Suprapubic skin (tissue), 4 donors: ENCODE measurements at places on chromosomes 1 and 21.

DNA sequence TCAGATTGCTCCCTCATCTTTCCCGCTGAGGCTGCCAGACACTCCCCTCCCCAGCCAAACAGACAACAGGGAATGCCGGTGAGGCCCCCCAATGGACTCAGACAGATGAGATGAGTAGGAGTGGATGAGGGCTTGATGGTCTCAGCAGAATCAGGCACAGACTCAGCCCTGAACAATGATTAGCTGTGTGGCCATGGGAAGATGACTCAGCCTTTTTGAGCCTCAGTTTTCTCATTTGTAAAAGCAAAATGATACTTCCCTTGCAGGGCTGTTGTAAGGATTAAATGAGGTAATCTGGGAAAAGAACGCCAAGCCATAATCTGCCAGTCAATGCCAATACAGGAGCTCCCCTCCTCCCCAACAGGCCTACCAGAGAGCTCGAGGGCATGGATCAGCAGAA is 12.4 kb downstream of the C1orf198 start:
- DNase-seq = no peak

DNA sequence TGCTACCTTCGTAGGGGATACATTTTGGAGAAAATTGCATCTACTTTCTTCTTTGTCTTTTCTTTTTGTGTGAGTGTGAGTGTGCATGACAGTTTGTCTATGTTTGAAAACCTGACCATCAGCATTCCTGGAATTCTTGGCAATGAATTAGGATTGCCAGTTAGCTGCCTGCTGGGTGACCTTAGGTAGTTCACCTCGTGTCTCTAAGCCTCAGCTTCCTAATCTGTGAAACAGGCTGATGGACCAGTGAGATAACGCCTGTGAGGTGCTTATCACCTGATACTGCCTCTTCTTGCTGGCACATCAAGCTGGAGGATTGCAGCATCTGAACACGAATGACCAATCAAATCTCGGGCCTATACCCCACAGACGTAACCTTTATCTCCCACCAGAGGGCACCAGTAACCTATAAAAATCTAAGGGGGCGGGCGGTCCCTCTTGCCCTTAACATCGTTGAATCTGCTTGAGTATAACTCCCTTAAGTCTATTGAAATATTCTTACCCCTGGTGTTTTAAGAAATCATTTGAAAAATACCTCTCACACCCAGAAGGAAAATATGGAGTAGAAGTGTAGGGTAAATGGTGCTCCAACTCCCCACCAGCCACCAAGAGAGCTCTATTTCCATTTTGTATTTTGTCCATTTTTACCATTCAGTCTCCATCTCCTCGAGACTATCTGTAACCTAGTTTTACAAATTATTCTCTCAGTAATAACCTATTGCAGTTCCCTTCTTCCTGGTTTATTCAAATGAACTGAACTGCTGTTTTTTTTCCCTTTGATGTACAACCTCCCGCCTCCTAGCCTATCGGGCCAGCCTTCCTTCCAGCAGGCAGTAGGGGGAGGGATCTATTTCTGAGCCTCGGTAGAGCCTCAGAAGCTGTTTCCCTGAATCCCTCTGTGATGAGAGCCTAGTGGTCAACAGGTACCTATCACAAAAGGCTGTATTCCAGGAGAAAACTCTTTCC is 49.7 kb downstream of the MDM4 start:
- DNase-seq = no peak

GRCh38 chr1:200925831-200926230 is 31.1 kb downstream of the INAVA start:
- no peak for DNase-seq

DNA sequence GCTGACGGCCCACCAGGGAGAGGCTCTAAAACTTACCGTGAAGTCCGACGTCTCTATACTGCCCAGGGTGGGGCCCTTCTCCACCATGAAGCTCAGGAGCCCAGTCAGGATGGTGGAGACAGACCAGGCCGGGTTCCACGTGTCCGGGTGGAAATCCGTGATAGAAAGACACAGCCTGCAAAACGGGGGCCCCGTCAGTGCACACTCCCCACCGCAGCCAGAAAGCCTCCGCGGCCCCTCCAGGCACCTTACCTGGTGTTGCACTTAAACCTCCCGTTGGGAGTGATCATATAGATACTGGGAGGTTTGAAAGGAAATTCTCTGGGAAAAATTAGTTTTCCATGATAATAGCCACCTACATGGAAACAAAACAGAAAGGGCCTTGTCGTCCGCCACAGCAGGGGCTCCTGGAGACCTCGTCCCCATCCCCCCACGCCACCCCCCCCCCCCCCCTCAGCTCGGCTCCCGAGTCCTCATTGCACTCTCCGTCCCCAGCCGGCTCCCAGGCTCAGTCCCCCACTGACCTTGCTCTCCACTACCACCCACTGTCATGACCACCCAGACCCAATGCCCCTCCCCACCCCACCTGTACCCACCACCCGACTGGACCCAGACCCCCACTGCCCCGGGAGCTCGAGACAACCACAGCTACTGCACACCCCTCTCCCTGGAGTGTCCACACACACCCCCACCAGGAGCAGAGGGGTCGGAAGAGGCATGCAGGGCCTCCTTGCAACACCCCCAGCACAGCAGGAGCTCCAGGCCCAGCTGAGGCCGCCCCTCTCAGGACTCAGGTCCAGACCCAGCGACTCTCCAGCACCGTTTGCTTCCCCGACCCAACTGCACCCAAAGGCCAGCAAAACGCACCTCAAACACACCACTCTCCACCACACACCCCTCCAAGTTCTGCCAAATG is 10.7 kb upstream of the C1QTNF12 start:
- DNase-seq = no peak

DNA sequence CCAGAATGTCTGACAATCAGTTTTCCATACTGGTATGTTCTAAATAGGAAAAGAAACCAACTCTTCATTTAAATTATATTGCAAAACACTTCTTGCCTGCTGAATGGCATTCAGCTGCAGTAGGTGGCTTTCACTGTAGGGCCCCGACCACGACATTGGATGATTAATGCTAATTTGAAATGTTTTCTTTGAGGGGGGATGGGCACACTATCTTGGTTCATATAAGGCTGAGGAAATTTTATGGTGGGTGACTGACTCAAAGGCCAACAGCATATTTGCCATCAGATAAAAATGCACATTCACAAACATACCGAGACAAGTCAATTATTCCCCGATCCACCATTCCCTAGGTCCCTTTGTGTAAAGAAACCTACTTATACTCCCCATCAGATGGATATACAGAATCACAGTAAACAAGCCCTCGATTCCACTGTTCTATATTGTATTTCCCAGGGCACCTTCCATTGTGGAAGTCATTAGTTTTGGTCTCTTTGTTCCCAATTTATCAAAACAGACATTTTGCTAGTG is 464.2 kb upstream of the DAB1 start:
- no peak for DNase-seq

DNA sequence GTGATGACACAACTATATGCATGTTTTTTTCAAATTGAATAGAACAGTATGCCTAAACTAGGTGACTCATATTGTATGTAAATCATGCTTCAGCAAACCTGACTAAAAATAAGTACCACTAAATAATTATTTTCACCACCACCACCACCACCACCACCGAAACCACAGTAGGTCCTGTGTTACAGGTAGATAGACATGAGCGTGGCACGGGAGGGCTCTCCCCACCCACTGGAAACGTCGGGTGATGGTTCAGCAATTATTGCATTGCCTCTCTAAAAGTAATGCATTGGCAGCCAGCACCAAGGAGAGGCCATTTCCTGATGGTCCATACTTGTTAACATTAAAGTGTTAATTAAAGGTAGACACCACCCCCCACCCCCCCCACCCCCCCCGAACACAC is 297.0 kb upstream of the NCAM2 start:
- DNase-seq = no peak

DNA sequence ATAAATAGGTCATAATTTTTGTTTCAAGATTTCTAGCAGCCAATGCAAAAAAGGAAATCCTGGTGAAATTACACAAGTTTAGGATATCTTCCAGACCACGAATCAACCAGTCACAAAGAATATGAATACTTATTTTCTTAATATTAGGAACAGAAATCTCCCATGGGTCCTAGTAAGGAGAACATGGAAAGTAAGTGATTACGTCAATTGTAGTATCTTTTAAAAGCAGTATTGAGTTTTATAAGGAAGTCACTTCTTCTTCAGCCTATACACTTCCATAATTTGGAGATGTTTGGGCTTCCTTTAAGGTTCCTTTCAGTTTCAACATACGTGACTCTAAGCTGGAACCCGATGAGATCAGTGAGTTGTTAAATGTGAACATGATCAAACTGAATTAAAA is 534.5 kb downstream of the USP25 start:
- no peak for DNase-seq

- peak; percentile 93 for DNase-seq
Observed at GRCh38 chr1:155167166-155168104, 5.7 kb downstream of the KRTCAP2 start.

- no peak for DNase-seq
Observed at GRCh38 chr1:172885971-172886370, 164.8 kb downstream of the TNFSF18 start.

GRCh38 chr1:2510366-2511155 is 15.8 kb downstream of the PANK4 start:
- no peak for DNase-seq

- no peak for DNase-seq
Observed at GRCh38 chr1:177996957-177997356, 27.1 kb upstream of the SEC16B start.

GRCh38 chr1:11320153-11320936 is 47.3 kb downstream of the UBIAD1 start:
- DNase-seq = no peak

DNA sequence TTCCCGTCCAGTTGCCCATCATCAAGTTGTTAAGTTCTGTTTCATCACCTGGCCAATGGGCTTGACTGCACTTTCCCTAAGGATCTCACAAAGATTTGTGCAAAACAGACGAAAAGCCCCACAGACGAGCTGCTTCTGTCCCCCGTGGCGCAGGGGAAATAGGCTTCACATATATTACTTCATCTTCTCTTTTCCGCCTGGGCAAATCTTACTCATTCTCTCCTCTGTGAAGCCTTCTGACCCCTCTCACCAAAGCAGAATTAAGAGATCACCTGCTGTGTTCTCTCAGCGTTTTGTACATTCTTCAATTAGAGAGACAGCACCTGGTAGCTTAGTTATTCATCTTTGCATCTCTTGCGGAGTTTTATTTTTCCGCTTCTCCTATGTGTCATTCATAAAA is 129.8 kb downstream of the IGSF21 start:
- no peak for DNase-seq

- DNase-seq = no peak
Observed at GRCh38 chr1:94036730-94037129, 84.2 kb downstream of the ABCA4 start.

DNA sequence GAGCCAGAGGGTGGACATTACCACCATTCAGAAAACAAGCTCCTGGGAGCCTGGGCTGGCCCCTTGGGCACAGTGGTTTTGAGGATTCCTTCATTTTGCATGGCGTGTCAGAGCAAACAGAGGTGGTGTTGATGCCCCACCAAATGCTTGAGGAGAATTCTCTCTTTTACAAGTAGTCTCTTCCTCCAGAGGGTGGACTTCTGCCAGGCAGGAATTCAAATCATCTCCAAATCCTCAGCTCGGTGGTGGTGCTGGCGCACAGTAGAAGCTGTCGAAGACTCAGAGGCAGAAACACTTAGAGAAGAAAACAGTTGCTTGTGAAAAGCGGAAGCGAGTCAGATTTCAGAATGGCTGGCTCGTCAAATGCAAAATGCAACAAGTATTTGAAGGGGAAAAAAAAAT is 3.4 kb upstream of the CHI3L1 start:
- no peak for DNase-seq

DNA sequence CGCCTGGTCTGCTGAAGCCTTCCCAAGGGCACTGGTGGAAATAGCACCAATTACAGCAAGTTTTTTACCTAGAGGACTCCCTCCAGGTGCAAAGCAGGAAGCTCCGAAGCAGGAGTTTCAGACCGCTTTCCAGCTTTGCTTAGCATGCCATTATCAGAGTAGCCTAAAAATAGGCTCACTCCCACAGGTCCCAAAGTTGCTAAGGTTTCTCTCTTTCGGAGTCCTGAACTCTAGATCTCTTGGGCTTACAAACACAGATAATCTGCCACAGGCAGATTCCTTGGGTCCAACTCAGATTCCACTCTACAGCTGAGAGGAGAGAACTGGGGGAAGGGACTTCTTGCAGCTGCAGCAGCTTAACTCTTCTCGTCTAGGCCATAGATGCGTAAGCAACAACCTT is 22.5 kb downstream of the ZMYND12 start:
- no peak for DNase-seq

DNA sequence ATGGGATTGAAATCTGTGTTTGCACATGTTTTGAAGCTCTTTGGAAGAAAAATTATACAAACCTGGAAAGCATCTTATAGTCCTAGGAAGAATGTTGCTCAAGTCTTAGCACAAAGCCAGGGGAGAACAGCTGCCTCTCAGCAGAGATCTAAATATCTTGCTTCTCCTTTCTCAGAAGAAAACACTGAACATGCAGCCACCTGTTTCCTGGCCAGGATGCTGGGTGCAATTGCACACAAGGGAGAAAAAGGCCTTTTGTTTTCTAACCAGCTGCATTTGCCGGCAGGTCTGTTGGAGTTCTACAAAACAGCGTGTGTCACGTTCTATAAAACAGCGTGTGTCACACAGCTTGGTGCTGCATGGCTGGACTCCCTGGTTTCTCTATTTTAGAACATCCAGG is 259.6 kb upstream of the PLD5 start:
- no peak for DNase-seq

DNA sequence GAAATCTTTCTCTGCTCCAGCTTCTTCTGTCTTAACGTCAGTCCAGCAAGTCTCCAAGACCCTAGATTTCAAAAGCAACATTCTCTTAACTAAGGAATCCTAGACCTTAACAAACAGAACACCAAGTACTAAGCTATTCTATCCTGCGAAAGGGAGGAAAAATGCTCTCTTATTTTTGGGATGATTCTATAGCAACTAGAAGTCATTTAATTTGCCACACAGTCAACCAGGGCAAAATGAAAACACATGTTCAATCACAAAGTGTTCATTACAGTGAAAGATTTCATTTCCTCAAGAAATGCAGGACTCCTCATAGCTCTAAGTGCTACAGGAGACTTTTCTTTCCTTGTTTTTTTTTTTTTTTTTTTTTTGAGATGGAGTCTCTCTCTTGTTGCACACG is 36.2 kb upstream of the DOCK7 start:
- no peak for DNase-seq

DNA sequence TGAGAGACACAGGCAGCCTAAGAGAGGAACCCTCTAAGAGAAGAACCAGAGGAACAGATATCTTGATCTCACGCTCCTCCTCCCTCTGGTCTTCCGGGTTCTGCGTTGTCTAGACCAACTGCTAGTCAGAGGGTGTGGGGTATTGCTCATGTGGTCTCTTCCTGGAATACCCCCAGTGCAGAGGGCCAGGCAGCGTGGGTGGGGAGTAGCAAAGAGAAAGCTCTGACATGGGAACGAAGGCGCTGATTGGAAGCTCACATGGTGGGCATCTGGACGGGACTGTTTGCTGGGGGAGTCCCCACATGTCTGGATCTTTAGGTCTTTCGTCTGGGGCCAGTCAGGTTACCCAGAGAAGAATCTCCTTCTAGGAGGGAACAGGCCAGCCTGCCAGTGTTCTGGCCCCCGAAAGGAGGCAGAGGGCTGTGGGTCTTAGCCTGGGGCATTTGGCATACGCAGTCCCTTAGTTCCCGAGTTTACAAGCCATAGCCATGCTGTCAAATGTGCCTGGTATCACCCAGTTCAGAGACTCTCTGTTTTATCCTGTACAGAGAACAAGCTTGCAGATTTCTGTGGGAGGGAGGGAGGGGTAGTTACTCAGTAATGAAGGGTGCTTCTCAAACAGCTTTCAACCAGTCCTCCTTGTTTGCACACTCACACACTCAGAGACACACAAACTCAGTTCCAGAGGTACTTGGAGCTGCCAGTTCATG is 18.3 kb upstream of the IL6R start:
- no peak for DNase-seq

GRCh38 chr1:206461602-206462455 is 8.4 kb upstream of the IKBKE start:
- no peak for DNase-seq
